ENCODE measurements at places on chromosomes 2 and 18.

GRCh38 chr2:238305092-238305862 is 15.0 kb upstream of the TRAF3IP1 start:
- DNase-seq: no peak

- no peak for DNase-seq
Observed at GRCh38 chr2:4618141-4618540, 914.8 kb downstream of the DCDC2C start.

- no peak for DNase-seq
Observed at GRCh38 chr2:12183032-12183645, 436.7 kb downstream of the LPIN1 start.

DNA sequence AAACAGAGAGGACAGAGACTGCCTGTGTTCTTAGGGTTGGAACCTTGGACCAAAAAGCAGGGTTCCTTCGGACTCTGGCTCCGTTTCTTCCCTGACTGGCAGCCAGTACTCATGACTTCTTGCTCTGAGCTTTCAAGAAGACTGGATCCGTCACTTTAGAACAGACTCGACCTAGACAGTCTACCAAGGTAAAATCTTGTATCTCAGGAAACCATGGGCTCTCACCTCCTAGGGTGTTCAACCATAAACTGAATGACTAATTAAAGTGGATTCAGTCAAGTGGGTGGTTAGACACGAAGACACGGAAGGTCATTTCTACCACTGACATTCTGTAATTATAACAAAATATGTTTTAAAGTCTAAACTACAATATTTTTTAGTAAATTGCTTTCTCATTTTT is 153.8 kb upstream of the SLC39A10 start:
- no peak for DNase-seq

DNA sequence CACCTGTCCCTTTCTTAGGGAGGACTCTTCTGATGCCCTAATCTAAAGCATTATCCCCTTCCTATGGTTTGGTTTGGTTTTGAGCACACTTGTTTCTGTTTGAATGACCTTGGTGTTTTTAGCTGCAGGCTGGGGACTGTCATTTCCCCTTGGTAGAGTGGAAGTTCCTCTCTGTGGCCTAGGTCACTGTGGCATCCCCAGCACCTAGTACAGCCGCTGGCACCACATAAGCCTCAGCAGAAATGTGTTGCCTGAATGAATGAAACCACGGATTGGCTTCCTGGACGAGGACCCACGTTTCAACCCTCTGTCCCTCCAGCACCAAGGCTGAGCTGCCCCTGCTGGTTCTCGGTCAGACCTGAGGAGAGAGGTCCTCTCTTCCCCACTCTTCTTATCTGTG is 159.9 kb downstream of the CTIF start:
- DNase-seq: no peak

DNA sequence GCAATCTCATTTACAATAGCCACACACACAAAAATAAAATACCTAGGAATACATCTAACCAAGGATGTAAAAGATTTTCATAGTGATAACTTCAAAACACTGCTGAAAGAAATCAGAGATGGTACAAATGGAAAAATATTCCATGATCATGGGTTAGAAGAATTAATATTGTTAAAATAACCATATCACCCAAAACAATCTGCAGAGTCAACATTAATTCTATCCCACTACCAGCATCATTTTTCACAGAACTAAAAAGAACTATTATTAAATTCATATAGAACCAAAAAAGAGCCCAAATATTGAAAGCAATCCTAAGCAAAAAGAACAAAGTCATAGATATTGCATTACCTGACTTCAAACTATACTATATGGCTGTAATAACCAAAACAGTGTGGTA is 50.4 kb downstream of the ZNF385B start:
- no peak for DNase-seq
